ENCODE measurements at places on chromosomes 16 and 17. TPM values are rescaled to one million over a fixed set of nuclear protein-coding genes. Genes with fewer than 3 reads are reported as not detected.

Gene SMIM36
- not detected for total RNA-seq

Gene AATK
- 105 TPM for total RNA-seq

Gene THUMPD1
- 62.0 TPM for total RNA-seq

Gene MYH2
- not detected for total RNA-seq

Gene PIRT
- not detected for total RNA-seq

Gene TNFRSF13B
- total RNA-seq: 6.3 TPM

DNA sequence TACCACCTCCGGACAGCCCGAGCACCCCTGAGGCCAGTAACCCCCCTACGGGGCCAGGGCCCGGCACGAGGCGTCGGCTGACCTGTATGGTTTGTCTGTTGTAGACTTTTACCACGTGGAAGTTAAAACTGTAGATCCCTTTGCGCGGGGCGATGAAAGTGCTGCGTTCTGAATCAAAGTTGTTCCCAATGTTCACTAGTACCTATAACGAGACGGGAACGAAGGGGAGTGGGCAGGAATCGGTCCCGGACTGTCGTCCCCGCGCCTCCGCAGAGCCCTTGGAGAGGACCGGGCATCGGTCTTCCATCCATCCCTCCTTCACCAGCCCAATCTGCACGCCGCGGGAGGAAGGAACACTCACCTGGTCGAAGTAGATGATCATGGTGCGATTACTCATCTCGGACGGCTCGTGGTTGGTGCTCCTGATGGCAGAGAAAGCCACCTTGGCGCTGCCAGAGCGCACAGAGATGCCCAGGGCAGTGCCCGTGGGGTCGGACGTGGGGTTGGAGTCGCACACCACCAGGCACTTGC lies 732 bp downstream of the CBLN1 start:
- no peak overlapping the region for H3K4me3 ChIP-seq
- no peak overlapping the region for H3K27ac ChIP-seq
- peaks cover 69% of the 10 kb centered on the region for H3K27me3 ChIP-seq
- no peaks in the 10 kb centered on the region for H3K36me3 ChIP-seq
- peak; percentile 60 for DNase-seq

GRCh38 chr16:72815348-72816318 lies 232.3 kb downstream of the ZFHX3 start:
- peaks cover 9% of the 10 kb centered on the region for H3K36me3 ChIP-seq
- no peak overlapping the region for H3K27ac ChIP-seq
- H3K4me3 ChIP-seq: no peak overlapping the region
- H3K27me3 ChIP-seq: no peaks in the 10 kb centered on the region
- no peak for DNase-seq

GRCh38 chr17:1197781-1198490 lies 18.2 kb upstream of the ABR start:
- no peaks in the 10 kb centered on the region for H3K27me3 ChIP-seq
- peak; percentile 88 for DNase-seq
- no peaks in the 10 kb centered on the region for H3K36me3 ChIP-seq
- H3K4me1 ChIP-seq: peaks cover 17% of the 10 kb centered on the region

GRCh38 chr17:39939588-39940419 lies 12.3 kb downstream of the LRRC3C start:
- DNase-seq: no peak
- H3K4me1 ChIP-seq: peaks cover 4% of the 10 kb centered on the region
- no peak overlapping the region for H3K27ac ChIP-seq
- no peaks in the 10 kb centered on the region for H3K36me3 ChIP-seq
- no peaks in the 10 kb centered on the region for H3K27me3 ChIP-seq
- no peak overlapping the region for H3K4me3 ChIP-seq

- H3K27ac ChIP-seq: no peak overlapping the region
- no peaks in the 10 kb centered on the region for H3K27me3 ChIP-seq
- H3K4me3 ChIP-seq: no peak overlapping the region
- DNase-seq: no peak
- no peaks in the 10 kb centered on the region for H3K4me1 ChIP-seq
These were observed 12.8 kb downstream of the TERF2 start for GRCh38 chr16:69373019-69373418.

DNA sequence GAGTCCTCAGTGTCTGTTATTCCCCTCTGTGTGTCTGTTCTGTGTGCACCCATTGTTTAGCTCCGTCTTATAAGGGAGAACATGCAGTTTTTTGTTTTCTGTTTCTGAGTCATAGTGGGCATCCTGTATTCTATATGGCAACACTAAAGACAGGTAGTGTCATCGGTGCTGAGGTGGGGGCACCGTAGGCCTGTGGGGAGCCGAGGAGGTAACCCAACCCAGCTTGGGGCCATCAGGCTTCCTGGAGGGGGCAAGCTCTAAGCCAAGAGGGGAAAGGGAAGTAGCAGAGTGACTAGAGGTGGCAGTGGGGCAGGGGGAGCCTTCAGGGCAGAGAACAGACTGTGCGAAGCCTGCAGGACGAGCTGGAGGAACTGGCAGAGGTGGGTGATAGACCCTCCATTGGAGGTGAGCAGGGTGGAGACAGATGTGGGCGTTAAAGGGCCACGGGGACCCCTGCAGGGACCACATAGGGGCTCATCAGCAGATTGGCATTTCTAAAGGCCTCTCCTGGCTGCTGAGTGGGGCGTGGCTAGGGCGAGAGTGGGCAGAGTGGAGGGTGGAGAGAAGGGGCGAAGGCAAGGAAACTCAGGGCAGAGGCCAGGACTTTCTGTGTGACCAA lies 36.5 kb downstream of the CPNE2 start:
- H3K27me3 ChIP-seq: no peaks in the 10 kb centered on the region
- peaks cover 7% of the 10 kb centered on the region for H3K4me1 ChIP-seq
- DNase-seq: no peak
- no peak overlapping the region for H3K4me3 ChIP-seq
- no peaks in the 10 kb centered on the region for H3K36me3 ChIP-seq

DNA sequence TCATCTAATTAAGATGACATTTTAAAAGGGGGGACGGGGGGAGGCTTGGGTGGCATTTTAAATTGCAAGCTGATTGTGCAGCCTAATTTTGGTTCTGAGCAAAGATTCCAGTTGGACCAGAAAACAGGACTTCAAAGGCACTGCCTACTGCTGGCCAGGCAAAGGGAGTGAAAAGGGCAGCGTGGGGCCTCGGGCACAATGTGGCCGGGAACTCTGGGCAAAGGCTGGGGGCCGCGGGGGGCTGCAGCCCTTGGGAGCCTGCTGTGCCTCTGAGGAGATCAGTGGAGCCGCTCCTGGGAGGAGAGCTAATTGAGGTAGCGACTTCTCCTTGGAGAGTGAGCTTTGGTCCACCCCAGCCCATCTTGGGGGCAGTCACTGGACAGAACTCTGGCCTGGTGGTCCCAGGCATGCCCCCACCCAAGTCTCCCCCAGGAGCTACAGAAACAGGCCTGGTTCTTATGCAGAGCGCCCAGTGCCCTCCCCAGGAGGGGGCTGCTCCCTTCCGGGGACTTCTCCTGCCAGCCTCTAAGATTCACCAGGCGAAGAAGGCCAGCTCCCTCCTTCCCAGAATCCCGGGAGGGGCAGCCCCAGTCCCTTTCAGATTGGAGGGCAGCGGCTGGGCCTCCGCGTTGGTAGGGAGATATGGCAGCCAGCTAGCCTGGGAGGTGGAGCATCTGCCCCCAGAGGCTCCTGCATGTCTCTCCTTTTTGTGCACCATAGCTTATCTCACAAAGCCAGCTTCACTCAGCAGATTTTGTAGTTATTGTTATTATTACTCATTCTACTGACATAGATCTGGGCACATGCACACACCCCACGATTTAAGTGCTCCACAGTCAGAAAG lies 115.6 kb downstream of the GNAO1 start:
- no peaks in the 10 kb centered on the region for H3K27me3 ChIP-seq
- no peaks in the 10 kb centered on the region for H3K36me3 ChIP-seq
- H3K4me3 ChIP-seq: no peak overlapping the region
- no peaks in the 10 kb centered on the region for H3K4me1 ChIP-seq
- peak; percentile 57 for DNase-seq

DNA sequence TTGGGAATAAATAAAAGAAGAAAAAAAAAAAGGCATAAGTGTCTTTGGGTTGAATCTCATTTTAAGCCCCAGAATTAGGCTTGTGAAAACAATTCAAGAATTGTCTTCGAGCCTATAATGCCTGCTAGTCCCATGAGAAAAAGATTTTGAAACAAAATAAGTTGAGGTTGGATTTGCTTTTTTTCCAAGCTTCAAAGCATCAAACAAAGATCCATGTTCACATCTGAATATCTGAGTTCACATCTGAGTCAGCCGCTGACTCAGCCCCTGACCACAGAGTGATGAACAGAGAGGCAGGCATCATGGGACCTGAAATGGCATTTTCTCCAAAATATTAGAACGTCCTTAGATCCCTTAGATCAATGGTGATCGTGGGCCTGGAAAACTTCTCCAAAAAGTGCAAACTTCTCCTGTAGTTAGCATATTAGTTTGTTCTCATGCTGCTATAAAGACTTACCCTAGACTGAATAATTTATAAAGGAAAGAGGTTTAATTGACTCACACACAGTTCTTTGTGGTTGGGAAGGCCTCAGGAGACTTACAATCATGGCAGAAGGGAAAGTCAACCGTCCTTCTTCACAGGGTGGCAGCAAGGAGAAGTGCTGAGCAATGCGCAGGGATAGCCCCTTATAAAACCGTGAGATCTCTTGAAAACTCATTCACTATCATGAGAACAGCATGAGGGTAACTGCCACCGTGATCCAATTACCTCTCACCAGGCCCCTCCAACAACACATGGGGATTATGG lies 294.6 kb upstream of the HSBP1 start:
- no peak overlapping the region for H3K4me3 ChIP-seq
- H3K27ac ChIP-seq: no peak overlapping the region
- H3K36me3 ChIP-seq: no peaks in the 10 kb centered on the region
- no peaks in the 10 kb centered on the region for H3K27me3 ChIP-seq
- H3K4me1 ChIP-seq: no peaks in the 10 kb centered on the region

GRCh38 chr17:63445954-63446752 lies at the start of gene CYB561:
TSS of gene CYB561 (minus strand) at chr17:63446306. CDS start at chr17:63437547, 8,759 bp downstream.
- H3K36me3 ChIP-seq: no peaks in the 10 kb centered on the region
- DNase-seq: peak; percentile 81
- H3K4me1 ChIP-seq: peaks cover 50% of the 10 kb centered on the region
- H3K4me3 ChIP-seq: peak within 1 kb of the TSS; percentile 88
- H3K27me3 ChIP-seq: no peaks in the 10 kb centered on the region

DNA sequence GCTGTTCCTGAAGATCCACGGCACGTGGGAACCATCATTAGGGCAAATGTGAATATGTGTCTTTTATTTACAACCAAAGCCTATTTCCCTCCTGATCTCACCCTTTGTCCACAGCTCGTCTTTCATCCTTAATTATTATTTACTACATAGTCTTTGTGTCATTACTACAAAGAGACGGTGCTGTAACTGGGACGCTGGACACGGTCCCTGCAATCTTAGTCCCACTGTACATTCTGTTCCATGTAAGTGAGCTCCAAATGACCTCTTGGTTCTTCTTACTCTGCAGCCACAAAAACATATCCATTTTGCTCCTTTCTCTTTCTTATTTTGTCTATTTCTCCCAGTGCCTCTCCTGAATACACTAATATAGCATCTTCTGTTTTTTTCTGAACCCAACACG lies 12.7 kb upstream of the KRT23 start:
- H3K36me3 ChIP-seq: no peaks in the 10 kb centered on the region
- H3K27ac ChIP-seq: no peak overlapping the region
- H3K4me1 ChIP-seq: no peaks in the 10 kb centered on the region
- H3K4me3 ChIP-seq: no peak overlapping the region
- no peak for DNase-seq

DNA sequence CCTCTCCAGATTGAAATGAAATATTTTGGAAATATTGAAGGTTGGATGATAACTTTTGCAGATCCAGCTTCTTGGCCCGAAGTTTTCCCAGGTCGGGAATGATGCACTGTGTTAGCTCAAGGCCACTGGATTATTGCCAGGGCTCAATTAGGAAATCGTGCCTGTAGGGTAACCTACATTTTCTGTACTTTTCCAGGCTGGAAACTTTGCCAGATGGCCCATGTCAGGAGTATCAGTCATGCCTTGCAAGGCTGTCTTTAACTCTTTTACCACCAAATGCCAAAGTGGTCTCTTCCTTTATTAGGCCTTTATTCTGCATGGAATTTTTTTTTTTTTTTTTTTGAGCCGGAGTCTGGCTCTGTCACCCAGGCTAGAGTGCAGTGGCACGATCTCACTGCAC lies 8.9 kb upstream of the SEC14L1 start:
- H3K27ac ChIP-seq: no peak overlapping the region
- H3K27me3 ChIP-seq: no peaks in the 10 kb centered on the region
- no peak overlapping the region for H3K4me3 ChIP-seq
- no peaks in the 10 kb centered on the region for H3K36me3 ChIP-seq
- no peak for DNase-seq

- no peak overlapping the region for H3K27ac ChIP-seq
- no peak for DNase-seq
- no peaks in the 10 kb centered on the region for H3K36me3 ChIP-seq
- H3K4me3 ChIP-seq: no peak overlapping the region
These were observed 82.0 kb upstream of the NKD1 start for GRCh38 chr16:50466170-50466569.

- no peaks in the 10 kb centered on the region for H3K36me3 ChIP-seq
- no peak overlapping the region for H3K4me3 ChIP-seq
- DNase-seq: no peak
- peak overlapping the region; percentile 27 for H3K27ac ChIP-seq
- H3K4me1 ChIP-seq: peaks cover 14% of the 10 kb centered on the region
- no peaks in the 10 kb centered on the region for H3K27me3 ChIP-seq
These were observed 14.2 kb downstream of the SNX20 start for GRCh38 chr16:50666658-50667496.

- H3K4me1 ChIP-seq: no peaks in the 10 kb centered on the region
- no peaks in the 10 kb centered on the region for H3K27me3 ChIP-seq
- no peak overlapping the region for H3K4me3 ChIP-seq
- no peaks in the 10 kb centered on the region for H3K36me3 ChIP-seq
- no peak overlapping the region for H3K27ac ChIP-seq
- DNase-seq: no peak
These were observed 90.8 kb downstream of the SHISA6 start for GRCh38 chr17:11331547-11332513.

DNA sequence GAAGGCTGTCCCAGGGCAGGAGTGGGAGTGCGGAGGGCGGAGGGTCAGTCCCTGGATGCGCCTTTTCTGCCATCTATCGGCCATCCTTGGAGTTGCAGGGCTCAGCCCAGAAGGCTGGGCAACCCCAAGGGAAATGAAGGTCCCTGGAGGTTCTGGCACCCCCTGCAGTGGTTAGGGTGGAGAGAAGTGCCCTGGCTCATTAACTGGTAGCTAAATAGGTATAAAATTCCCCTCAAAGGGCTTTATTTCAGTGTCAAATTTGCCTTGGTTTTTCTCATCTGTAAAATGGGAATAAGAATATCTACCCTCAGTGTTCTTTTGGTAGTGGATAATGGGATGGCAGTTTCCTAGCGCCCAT lies 22.4 kb downstream of the C17orf75 start:
- H3K36me3 ChIP-seq: no peaks in the 10 kb centered on the region
- no peaks in the 10 kb centered on the region for H3K27me3 ChIP-seq
- H3K27ac ChIP-seq: no peak overlapping the region
- peak; percentile 80 for DNase-seq
- H3K4me1 ChIP-seq: peaks cover 10% of the 10 kb centered on the region

DNA sequence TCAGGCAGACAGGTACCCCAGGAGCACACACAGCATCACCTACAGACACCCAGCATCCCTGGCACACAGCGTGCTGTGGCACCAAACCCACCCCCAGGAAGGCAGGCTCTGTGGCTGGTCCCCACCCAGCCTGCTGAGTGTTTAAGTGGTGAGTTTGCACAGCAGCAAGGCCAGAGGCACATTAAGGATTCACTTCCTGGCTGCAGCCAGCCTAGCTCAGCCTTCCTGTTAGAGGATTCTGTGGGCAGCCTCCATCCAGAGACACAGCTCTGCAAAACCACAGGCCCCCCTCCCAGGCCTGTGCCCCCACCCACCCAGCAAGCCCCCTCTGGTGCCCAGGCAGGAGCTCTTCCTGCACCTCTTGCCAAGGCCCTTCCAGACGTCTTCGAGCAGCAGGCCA lies 36.1 kb upstream of the PHB1 start:
- H3K36me3 ChIP-seq: no peaks in the 10 kb centered on the region
- no peak overlapping the region for H3K27ac ChIP-seq
- no peak for DNase-seq
- no peaks in the 10 kb centered on the region for H3K4me1 ChIP-seq

All from upper lobe of left lung (tissue), 6 donors.